Neural progenitor cell (in vitro differentiated cells): ENCODE measurements at places on chromosomes 16 and 17.

- peak; percentile 82 for DNase-seq
These were observed 5.6 kb downstream of the PLEKHG4 start for GRCh38 chr16:67284699-67285646.

DNA sequence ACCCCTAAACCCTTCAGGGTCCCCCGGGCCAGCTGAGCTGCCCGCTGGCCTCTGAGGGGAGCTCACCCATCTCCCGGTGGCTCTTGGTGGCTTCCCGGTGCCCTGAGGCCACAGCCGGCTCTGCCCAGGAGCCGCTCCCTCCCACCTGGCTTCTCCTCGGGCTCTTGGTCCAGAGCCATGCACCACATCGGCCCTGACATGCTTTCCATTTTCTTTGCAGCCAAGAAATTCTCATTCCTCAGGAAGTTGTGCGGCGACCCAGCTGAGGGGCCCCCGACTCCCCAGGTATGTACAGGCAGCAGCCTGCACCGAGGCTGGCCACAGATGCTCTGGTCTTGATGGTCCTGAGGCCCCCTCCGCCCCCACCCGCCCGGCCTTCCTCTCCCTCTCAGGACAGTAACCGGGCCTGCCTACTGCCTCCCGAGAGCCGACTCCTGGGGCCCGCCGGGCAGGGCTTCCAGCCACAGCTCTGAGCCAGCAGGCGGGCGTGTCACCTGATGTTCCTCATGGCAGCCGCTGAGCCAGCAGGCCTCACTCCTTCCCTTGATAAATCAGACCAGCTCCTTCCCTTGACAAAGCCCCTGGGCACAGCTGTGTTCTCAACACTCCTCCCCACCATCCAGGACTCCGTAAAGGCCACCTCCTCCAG is 28.4 kb upstream of the ZFPM1 start:
- DNase-seq, result no peak

DNA sequence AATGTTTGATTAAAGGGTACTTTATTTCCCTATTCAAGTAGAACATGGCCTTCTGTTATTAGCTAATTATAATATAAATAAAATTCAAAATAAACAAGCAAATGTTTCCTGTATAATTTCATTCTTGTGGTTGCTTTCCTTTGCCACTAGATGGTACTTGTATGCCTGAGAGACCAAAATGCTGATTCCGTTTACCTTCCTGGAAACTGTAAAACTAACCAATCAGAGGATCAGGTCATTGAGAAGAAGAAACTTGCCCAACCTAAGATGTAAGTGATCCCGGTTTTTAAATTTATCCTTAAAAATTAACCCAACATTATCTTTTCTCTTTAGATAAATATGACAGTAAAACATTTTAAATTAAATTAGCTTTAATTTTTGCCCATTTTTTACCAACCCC is 8.1 kb upstream of the ABCA5 start:
- no peak for DNase-seq

DNA sequence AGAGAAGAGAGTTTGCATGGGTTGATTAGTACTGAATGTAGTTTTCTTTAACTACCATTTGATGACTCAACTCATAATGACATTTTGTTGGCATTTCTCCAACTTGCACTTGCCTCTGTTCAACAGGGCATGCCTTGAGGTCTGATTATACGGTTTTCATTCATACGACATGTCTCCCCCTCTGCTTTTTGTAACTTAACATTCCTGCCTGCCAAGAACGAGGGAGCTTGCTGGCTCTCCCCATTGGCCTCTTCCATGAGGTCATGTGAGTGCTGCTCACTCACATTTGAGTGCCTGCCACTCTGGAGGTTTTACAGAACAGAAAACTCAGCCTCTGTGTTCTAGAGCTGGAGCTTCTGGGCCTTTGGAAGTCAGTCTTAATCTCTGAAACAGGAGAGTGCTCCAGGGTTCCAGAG is 19.7 kb downstream of the MAP2K6 start:
- no peak for DNase-seq

DNA sequence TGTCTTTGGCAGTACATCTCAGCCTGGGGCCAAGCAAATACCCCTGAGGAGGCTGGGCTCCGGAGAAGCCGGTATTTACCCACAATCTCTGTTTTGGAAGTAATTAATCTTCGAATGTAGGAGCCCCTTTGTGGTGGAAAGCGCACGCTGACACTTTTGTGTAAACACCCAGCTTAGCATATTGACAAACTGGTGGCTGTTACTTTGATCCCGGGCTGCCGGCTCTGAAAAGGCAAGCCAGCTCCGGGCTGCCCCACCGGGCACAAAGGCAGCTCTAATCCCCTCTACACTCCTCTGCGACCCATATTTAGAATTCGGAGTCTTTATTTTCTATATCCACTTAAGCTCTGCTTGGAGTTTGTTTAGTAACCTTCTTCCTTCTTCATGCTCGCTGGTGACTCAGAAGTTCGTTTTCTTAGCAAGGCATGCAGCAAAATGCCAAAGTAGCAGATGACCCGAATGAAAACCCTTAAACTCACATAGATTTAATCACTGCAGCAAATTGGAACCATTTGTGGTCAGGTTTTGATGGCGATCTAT is 144.0 kb upstream of the IRX3 start:
- DNase-seq, result peak; percentile 87

GRCh38 chr17:77814091-77814772 is 144.3 kb upstream of the TNRC6C start:
- no peak for DNase-seq

DNA sequence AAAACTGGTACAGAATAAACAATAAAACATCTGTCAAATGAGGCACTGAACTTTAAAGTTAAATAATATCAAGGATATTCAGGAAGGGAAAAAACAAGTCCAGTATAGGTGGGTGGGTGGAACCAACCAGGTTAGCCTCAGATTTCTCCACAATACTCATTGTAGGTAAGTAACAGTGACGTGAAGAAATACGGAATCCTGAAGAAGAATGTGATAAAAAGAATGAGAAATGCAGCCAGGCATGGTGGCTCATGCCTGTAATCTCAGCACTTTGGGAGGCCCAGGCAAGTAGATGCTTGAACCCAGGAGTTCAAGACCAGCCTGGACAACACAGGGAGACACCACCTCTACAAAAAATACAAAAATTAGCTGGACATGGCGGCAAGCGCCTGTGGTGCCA is 47.3 kb downstream of the UBE2G1 start:
- no peak for DNase-seq

DNA sequence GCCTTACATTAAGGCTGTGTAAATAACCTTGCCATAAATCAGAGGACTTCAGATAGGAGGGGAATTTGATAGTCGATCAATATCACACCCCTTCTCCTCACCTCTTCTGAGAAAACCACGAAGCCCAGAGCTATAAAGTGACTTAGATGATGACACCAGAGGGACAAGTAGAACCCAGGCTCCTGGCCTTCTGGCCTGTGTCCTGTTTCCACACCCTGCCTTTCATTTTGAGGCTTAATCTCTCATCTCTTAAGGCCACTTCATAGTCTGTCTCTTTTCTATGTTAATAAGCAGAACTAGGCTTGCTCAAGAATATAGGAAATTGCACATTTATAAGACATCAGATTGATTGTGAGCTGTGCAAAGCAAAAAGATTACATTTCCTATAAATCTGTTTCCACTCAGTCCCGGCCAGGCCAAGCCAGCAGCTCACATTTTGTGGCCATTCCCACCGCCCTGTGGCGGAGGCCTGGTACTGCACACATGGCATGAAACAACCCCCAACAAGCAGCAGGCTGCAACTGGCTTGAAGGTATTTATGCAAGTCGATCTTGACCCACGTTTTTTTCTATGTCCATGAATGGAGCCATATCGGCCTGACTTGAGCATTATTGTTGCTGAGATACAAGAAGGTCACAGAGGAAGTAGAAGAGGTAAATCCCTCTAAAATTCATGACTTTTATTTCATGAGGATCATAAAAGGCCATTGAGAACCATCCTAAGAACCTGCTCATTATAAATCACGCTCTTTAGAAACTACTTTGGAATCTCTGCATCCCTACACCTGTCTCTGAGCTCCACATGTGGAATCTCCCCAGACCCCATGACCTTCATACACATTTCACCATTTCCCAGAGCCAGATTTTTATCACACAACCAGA is 93.7 kb downstream of the PMP22 start:
- peak; percentile 79 for DNase-seq

DNA sequence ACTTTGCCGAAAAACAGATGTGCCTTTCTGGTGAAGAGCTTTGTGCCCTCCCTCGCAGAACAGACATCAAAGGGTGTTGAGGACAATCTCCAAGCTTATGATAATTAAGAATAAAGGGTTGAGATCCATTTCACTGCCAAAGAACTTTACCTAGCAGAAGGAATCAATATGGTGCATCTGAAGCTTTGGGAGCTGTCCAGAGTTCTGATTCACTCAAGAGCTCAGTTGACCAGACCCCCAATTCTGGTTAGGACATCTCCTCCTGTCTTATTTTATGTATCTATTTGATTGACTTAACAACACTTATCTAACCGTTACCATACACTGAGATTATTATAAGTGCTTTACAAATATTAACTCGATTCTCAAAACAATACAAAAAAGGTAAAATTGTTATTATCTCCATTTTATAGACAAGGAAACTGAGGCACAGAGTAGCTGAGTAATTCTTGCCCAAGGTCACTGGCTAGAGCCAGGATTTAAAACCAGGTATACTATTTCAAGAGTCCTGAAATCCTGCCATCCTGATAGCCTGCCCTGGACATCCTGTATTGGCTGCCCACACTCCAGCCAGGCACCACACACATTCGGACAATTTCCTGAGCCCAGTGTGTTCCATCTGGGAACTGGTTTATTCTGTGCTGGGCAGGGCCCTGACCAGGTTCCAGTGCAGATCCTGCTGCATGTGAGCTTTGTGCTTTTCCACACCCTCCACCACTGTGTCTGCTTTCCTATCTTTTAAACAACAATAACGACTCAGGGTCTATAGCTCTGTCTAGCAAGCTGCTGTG is 29.8 kb downstream of the PITPNM3 start:
- DNase-seq, result peak; percentile 52

DNA sequence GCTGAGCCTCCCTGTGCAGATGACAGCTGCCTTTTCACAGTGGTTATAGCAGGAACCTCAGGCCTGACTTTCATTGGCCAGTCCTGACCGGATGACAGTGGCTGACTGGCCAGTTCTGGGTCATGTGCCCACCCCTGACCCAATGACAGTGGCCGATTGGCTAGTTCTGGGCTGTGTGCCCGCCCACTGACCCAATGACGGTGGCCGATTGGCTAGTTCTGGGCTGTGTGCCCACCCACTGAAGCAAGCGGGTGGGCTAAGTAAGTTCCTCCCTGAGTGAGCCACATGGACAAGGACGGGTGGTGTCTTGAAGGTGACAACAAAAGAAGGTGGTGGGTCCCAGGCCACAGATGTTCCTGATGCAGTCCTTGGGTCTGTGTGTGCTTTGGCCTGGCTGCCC is 9.5 kb downstream of the DEF8 start:
- DNase-seq, result peak; percentile 58

- DNase-seq, result no peak
These were observed 1.9 kb upstream of the UNC13D start for GRCh38 chr17:75845933-75846691.

DNA sequence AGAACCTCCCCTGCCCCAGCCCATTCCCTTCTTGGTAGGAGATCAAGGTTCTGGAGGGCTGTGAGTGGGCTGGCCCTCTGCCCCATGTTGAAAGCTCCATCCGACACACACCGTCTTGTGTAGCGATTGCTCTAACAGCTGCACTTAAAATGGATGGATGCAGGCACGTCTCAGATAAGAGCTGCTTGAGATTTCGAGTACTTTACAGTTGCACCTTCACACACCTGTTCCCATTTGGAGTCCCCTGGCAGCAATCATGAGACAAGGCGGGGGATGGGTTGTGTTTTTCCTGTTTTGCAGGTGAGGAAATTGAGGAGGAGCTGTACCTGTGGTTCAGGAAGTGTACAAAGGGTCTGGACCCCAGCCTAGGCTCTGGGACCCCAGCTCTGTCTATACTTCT is 25.6 kb upstream of the TAC4 start:
- no peak for DNase-seq

DNA sequence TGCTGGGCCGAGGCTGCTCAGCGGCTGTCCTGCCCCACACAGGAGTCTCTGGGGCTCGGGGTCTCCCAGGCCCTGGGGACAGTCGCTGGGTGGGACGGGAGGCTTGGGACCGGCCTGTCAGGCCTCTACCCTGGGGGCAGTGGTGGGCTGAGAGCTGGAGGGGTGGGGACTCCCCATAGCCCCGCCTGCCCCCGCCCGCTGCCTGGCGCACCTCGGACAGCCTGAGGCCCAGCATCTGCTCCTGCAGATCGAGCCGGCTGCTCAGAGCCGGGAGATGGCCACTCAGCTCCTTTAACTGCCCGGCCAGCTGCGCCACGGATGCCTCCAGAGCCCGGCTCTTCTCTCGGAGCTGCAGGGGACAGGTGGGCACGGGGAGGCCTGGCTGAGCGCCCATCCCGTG is 6.7 kb downstream of the PERCC1 start:
- no peak for DNase-seq

DNA sequence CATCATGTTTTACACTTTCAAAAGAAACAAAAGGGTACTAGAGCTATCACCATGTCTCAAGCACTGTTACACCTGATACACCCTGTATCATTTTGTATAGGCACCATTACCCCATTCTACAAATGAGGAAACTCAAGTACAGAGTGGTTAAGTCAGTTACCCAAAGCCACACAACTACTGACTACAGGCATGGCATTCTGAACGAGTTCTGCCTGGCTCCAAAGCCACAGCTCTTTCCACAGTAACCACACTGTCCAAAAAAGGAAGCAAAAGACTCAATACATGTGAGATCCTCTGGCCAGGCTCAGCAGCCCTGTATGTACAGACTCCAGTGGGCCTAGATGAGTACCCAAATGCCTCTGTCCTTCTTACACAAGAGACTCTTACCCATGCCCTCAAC is 4.7 kb downstream of the DYNC1LI2 start:
- DNase-seq, result no peak

DNA sequence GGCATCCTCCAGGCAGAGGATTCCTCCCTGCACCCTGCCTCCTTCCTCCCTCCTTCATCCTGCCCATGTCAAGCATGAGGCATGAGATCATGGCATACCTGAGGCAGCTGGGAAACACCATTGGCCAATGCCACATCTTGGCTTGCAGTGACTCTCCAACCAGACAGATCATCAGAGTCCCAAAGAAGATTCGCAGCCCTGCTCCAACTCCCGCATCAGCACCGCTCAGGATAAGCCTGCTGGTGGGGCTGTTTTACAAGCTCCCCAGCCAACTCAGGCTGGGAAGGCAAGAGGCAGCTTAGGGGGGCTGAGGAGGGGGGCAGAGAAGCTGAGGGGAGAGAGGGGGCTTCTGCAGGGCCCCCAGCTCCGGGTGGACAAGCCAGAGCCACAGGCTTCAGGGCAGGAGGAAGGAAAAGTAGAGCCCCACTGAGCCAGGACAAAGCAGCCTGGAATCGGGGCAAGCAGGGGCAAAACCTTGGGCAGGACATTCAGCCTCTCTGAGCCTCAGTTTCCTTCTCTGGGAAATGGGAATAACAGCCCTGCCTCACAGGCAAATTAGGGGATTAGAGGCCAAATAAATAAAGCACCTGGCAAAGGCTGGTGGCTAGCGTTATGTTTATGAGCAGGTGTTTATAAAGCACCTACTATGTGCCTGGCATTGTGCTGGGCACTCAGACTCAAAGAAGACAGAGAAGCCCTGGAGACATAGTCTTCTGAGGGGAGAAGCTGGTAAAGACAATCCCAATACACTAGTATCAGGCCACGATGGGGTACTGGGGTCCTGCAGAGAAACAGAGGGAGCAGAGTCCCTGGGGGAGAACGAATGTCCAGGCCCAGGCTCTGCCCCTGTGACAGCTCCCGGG is 88.1 kb downstream of the GOSR1 start:
- DNase-seq, result peak; percentile 56

GRCh38 chr16:20675488-20676267 is 21.8 kb downstream of the ACSM1 start:
- peak; percentile 15 for DNase-seq
